ENCODE measurements at places on chromosomes 11 and 22.

DNA sequence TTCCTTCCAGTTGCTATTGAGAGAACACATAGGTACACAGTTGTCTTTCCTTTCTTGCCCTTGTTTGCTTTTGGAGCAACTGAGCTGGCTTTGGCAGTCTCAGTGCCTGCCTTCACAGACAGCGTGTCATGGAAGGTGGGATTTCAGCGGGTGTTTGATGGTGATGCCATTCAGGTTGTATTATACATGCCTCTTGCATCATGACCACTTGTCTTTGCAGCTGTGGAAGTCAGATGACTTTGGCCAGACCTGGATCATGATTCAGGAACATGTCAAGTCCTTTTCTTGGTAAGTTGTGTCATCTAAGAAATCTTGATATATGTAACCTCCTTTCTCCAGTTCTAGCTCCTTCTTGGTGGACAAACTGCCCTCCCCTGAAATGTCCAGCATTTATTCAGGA, 37.1 kb upstream of the SORL1-AS1 start:
- no peak for DNase-seq

DNA sequence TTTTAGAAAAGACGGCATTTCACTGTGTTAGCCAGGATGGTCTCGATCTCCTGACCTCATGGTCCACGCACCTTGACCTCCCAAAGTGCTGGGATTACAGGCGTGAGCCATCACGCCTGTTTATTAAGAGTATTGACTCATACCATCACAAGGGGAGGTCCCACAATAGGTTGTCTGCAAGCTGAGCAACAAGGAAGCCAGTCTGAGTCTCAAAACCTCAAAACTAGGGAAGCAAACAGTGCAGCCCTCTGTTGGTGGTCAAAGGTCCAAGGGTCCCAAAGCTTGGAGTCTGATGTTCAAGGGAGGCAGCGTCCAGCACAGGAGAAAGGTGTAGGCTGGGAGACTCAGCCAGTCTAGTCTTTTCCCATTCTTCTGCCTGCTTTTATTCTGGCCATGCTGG, 32.8 kb upstream of the LDLRAD3 start:
- no peak for DNase-seq

DNA sequence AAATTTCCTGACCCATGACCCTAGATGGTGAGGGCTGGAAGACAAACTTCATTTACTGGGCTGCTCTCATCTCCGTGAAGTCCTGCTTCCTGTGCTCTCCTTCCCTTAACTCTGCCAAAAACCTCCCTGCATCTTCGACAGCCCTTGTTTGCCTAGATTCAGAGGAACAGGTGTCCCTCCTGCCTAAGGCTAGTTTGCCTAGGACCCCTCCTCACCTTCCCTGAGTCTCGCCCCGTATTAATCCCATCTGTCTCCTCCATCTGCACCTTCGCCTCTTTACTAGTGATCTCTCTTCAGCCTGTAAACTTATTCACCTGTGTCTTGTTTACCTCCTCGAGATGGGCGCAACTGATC, 33.1 kb downstream of the EIF3F start:
- DNase-seq = no peak

DNA sequence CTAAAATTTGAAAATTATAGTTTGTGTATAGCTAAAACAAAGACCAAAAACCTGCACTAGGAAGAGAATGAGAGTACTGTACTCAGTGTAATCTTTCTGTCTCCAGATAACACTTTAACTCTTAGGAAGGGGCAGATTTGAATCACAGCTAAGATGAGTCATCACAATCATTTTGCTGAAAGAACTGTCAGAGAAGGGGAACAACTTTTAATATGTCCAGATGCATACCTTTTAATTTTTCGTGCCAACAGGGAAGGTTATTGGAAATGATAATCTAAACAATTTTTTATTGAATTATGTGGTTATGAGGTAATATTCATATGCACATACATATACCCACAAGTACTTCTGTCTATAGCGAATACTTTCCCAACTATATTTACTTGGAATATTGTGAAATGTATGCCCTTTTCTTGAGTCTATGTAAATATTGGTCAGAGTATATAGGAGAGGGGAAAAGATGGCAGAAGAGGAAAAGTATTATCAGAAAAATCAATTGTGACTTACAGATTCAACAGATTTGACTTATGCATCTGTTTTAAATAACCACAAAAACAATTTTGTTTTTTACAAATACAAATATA, 51.1 kb upstream of the MUC15 start:
- DNase-seq = no peak

GRCh38 chr11:69984457-69985261, 93.5 kb upstream of the ANO1 start:
- no peak for DNase-seq

DNA sequence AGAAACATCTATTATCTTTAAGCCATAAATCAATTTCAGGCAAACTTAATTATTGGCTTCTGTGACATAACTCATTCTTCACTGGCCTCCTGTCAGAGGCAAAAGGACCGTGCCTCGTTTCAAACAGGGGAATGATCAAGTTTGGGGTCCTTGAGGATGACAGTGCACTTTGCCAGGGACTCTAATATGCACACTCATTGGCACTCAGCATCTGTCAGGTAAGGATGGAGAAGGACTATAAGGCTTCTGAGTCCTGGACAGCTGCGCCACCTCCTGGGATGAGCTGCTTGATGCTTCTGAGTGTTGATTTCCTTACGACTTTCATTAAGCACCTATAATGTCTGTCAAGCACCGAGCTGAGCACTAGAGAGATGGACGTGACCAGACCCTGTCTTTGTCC, 20.2 kb downstream of the BPIFC start:
- no peak for DNase-seq

DNA sequence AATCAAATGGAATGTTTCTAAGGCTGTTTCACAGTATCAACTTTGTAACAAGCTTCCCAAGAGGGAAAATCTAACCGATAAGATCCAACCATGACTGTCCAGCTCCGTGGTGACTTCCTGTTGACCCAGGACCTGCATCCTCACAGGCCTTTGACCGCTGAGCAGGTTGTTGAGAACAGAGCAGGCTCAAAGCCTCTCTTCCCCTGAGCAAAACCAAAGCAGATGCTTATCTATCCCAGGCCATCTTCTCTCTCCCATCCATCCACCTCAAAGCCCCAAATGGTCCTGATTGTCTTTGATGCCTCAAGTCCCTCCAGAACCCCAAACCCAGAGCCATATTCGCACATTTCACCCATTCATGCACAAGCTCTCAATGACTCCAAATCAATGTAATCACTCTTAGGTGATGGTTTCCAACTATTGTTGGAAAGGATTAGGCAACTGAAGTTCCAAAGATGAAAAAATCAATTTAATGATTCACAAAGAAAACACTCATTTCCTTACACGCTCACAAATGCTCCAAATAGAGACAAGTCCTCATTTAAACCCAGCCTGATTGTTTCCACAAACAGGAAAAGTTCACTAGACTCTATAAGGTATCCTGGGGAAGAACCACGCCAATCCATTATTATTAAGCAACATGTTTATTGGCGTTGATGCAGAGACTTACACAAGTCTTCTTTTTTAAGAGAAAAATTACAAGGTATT, 48.7 kb downstream of the C11orf58 start:
- no peak for DNase-seq

DNA sequence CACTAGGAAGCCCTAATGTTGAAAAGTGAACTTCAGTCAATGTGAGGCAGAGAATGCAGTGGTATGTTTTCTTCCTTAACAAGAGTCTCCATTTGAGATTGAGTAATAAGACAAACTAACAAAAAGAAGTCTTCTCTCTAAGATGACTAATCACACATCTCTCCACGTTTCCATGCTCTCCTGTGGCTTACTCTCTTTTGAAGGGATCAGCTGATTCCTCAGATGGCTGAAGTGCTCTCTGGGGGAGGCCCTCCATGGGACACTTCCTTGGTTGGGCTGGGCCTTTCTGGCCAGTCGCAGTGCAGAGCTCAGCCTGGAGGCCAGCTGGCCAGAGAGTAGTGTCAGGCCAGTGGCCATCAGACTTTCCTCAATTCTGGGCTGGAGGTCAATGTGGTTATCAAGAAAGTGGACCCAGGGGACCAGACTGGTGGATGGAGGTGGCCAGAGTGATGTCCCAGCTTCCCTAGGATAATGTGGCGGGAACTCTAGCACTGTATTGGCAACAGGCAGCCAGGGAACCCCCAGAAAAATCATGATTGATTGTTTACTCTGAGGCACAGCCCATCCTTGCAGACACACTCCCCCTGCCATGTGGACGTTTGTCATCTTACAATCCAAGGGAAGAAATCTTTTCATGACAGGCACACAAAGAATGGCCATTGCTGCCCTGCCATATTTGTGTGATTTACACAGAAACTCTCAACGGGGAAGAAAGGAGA, 14.5 kb downstream of the CSRP3 start:
- DNase-seq = no peak

DNA sequence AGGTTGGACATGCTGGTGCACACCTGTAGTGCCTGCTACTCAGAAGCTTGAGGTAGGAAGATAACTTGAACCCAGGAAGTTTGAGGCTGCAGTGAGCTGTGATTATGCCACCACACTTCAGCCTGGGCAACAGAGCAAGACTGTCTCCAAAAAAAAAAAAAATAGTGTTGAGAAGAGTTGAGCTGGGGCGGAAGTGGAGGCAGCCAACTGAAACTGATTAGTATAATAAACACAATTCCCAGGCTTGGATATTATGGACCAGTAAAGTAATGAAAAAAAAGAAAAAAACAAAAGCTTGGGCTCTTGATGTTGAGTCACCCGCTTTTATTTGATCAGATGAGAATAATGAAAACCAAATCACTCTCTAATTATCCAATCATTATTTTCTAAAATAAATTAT, 21.0 kb downstream of the LDLRAD3 start:
- DNase-seq = no peak

DNA sequence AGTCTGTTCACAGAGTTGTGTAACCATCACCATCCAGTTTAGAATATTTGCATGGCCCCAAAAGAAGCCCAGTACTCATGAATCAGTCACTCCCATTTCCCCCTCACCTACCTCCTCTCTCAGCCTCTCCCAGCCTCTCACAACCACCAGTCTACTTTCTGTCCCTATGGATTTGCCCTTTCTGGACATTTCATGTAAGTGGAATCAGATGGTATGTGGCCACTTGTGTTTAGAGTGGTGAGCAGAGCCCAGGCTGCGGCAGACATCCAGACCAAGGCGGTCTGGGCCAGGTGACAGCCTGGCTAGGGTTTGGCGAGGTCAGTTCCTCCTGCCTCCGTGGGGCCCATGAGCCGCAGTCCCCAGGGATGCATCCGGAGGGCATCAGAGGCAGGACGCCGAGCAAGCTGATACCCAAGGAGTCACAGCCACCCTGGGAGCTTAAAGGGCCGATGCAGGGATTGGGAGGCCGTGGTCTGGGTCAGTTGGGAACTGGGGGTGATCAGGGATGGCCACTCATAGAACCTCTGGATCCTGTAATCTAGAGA, 53.3 kb upstream of the CLDN5 start:
- DNase-seq = no peak

GRCh38 chr11:132312161-132312560, 941.7 kb downstream of the NTM start:
- no peak for DNase-seq

- DNase-seq = no peak
Measured at GRCh38 chr11:62919898-62920640, 1.1 kb downstream of the CHRM1 start.

- no peak for DNase-seq
Measured at GRCh38 chr11:26851696-26852095, 129.8 kb upstream of the SLC5A12 start.

GRCh38 chr11:121841487-121842191, 274.4 kb downstream of the BLID start:
- no peak for DNase-seq

GRCh38 chr11:102771351-102771750, 9.1 kb downstream of the MMP10 start:
- DNase-seq = no peak

DNA sequence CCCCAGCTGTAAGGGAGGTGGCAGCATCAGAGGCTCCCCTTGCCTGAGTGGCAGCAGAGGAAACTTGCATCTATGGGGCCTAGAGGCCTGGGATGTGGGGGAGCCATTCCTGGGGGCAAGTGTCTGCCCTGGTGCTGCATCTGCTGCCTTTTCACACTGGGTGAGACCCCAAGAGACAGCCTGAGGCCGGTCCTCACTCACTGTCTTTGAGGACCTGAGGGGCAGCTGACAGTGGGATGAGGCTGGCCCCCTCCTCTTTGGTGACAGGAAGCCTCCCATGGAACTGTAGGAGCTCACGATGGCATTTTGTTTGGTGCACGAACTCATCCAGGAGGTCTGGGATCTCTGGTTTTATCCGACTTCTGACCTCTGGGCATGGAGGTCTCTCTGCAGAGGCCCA, 82.2 kb upstream of the PRODH start:
- DNase-seq = no peak

DNA sequence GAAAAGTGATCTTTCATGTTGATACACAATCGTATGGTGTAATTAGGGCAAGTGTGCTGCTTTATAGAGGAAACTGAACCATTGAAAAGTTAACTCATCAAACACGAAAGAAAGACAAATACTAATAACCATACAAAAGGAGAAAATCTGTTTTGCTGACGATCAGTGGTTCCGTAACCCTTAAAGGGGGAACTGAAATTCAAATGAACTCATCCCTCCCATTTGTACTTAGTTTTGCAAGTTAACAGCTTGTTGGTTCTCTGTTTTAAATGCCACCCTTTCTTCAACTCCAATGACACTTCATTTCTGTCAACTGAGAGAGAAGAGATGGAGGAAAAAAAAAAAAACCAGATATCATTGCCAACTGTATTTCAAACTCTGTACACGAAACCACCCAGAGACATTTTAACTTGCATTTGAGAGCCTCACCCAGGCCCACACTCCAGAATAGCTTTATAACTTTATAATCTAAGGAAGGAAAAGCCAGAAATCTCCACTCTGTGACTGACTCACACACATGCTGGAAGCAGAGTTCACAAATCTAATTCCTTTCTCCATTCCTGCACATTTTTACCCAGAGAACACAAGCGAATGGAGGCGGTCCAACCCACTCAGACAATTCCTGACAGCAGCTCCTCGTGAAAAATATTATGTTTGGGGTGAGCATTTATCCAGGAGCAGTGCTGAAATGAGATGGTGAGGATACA, 17.4 kb upstream of the CSNK2A3 start:
- DNase-seq = no peak

DNA sequence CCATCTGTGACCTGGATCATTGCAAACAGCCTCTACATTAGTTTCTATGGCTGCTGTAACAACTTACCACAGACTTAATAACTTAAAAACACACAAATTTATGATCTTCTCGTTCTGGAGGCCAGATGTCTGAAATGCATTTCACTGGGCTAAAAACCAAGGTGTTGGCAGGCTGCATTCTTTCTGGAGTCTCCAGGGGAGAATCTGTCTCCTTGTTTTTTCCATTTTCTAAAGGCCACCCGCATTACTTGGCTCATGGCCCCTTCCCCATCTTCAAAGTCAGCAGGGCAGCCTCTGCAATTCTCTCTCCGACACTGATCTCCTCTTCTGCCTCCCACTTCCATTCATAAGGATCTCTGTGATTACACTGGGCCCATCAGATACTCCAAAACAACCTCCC, 11.6 kb downstream of the SCGB1A1 start:
- no peak for DNase-seq

GRCh38 chr11:57476047-57476756, 15.9 kb downstream of the RTN4RL2 start:
- no peak for DNase-seq
